Activated gamma-delta T cell treated with anti-CD3 and anti-CD28 coated beads, Interleukin-2, amount 50 U/mL, for 16 hours (primary cell): ENCODE measurements at places on chromosomes 1 and 21.

GRCh38 chr1:212752934-212753497 lies 38.6 kb downstream of the NSL1 start:
- no peak for DNase-seq

DNA sequence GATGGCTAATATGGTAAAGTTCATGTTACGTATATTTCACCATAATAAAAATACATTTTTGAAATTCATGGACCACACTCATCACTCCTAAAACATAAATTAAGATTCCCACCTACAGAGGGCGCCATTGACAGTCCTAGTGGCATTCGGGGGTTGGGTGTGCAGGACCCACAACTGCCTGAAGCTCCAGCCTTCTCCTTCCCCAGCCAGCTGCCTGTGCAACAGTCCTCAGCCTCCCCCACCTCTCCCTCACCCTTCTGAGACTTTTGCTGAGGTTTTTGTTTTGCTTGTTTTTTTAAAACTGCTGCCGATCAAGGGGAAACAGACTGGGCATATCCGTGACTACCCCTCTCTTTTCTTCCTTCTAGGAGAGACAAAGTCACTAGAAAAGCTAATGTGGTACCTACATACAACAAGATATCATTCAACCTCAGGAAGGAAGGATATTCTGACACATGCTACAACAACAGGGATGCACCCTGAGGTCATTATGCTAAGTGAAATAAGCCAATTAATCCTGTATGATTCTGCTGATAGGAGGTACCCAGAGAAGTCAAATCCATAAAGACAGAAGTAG lies 9.2 kb upstream of the EVA1C start:
- peak; percentile 32 for DNase-seq

DNA sequence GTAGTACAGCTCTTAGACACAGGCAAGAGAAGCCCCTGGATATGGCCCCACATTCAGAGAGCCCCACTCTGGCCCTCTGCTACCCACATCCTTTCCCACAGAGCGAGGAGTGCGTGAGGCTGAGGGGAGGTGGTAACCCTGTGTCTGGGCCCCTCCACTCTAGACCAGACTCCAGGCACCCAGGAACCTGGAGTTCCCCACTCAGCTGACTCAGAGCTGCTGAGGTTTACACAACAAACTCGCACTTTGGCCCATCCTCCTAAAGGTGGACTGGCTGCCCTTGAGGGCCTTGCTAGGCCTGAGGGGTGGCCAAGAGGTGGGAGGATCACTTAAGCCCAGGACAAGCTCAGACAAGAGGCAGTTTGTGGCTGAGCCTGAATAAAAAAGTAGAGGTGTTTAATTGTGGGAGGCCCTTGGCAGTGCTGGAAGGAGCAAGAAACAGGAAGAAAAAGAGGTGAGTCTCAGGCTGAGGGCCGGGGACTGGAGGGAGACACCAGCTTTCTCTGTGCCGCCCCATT lies 10.7 kb downstream of the MR1 start:
- DNase-seq: peak; percentile 46

DNA sequence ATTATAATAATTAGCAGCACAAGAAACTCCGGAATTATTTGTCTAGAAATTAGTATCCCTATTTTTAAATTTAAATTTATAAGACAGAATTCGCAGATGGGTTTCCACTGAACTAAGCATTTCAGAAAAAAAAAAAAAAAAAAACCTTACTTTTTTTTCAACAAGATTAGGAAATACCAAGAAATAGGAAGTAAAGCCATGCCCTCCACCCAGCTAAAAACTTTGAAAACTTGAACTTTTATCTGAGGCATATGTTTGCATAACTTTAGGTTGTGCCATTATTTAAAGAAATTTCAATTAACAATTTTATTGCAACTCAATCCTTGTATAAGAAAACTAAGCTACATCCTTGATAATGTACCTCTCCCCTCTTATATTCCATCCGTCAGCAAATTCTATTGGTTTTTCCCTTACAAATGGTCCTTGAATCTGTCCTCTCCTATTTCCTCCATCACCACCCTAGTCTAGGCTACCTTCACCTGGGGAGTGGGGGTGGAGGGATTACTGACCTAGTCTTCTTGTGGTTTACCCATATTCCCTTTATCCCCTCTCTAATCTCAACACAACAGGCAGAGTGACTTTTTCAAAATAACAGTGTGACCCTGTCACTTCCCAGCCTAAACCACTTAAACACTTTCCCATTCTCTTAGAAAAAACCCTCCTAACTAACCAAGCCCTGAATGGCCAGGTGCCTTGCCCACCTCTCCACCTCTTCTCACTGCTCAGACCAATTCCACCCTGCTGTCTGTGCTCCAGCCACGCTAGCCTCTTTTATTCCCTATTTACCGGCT lies 1.4 kb upstream of the EVI5 start:
- DNase-seq: no peak

- DNase-seq: no peak
Observed at GRCh38 chr1:61682891-61683290, 42.0 kb downstream of the TM2D1 start.

GRCh38 chr1:226706684-226707083 lies 32.4 kb downstream of the ITPKB start:
- no peak for DNase-seq
